DMS53 (cell line): ENCODE measurements at places on chromosomes 7 and 10.

GRCh38 chr7:94998266-94999068, 91.1 kb downstream of the PPP1R9A start:
- DNase-seq = no peak

DNA sequence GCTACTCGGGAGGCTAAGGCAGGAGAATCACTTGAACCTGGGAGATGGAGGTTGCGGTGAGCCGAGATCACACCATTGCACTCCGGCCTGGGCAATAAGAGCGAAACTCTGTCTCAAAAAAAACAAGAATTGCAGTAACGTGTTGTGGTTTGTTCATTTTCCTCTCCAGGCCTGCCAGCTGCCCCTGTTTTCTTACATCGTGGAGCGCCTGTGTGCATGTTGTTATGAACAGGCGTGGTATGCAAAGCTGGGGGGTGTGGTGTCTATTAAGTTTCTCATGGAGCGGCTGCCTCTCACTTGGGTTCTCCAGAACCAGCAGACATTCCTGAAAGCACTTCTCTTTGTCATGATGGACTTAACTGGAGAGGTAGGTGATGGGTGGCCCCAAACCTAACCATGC, 52.1 kb downstream of the TRRAP start:
- no peak for DNase-seq

DNA sequence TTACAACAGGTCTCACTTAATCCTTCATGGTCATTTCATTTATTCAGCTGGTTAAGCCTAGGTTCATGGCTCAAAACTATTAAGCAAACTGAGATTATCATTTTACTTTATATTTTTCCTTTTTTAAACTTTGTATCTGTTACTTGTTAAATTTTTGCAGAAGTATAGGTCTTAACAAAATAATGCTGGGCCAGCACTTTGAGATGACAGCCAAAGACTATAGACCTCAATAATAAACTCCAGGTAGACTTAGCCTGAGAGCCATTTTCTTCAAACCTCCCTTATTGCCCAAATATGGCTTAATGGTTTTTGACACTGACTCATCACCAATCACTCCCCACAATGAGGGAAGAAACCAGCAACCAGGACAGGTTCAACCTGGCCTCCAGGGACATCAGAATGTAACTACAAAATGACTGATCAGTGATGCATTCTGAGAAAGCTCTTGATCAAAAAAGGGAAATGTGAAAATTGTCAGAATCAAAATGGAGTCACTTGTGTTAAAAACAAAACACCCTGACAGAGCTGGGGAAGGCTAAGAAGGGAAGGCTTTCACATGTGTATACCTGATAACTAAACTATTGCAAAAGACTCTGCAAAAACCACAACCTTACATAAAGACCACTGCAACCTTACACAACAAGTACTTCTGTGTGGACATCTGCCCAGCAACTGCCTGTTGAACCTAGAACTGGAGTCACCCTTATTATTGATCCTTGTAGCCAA, 2.1 kb upstream of the CCDC126 start:
- DNase-seq = peak; percentile 53

- no peak for DNase-seq
These were observed 44.8 kb upstream of the DNAAF5 start for GRCh38 chr7:681551-682307.

- DNase-seq = no peak
These were observed 206.7 kb downstream of the PCDH15 start for GRCh38 chr10:54594289-54594688.

DNA sequence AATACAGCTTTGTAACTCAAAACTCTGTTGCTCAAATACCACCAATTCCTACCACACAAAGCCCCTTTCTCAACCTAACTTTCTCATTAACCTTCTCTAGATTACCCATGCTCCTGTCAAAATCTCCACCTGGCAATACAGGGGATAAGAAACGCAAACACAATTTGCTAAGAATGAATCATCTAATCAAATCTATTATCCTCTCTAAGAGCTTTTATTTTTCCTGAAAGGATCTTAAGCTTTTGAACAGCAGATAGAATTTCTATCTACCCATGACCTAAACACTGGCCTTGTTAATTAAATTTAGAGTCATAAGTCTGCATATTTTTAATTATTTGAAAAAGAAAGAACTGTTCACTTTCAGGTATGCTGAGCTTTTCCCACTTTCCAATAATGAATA, 98.3 kb downstream of the HBP1 start:
- no peak for DNase-seq

GRCh38 chr10:103147645-103148044, 45.4 kb downstream of the NT5C2 start:
- no peak for DNase-seq

DNA sequence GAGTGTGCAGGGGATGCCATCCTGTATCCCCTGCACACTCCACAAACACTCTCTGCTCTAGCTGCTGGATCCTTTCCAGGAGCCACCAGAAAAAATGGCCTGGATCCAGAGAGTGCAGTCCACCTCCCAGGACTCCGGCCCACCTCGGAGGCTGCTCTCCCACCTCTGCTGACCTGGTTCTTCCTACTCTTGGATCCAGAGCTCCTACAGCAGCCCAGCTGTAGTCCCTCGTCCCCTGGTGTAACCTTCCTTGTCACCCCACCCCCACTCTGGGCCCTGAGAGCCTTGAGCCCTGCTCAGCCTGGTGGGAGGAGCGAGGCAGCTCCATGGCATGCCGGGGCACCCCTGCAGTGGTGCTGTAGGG, 54.4 kb downstream of the GOLGA7B start:
- DNase-seq = no peak
